Stimulated activated CD8-positive, alpha-beta memory T cell treated with anti-CD3 and anti-CD28 coated beads, Interleukin-7, amount 100 ng/mL, for 1 hour (primary cell): ENCODE measurements at places on chromosomes 2 and 18.

- no peak for DNase-seq
Measured at GRCh38 chr18:34283506-34283905, 58.8 kb upstream of the NOL4 start.

DNA sequence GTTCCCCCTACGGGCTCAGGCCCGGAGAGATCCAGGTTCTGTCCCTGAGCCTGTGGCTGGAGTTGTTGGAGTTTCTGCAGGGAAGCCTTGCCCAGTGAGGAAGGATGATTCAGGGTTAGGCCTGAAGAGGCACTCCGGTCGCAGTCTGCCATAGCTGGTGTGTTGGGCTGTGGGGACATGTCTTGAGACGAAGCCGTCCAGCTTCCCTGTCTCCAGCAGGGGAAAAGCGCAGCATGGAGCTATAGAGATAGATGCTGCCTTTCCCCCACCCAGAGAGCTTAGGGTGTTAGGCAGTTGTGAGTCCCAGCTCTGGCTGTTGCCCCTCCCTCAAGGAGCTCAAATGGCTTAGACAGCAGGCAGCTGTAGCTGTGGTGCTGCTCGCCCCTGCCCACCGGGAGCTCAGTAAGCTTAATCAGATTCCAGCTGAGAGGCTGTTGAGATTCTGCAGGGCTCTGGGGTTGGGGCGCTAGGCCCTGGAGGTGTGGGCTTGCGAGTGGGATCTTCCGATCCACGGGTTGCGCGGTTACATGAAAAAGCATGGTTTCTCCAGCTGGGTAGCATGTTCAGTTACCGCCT, 103.9 kb downstream of the PMAIP1 start:
- DNase-seq, result no peak

GRCh38 chr18:3328532-3328931, 66.6 kb downstream of the MYL12B start:
- no peak for DNase-seq

- DNase-seq, result no peak
Measured at GRCh38 chr2:166373951-166374350, 1.8 kb downstream of the SCN9A start.

DNA sequence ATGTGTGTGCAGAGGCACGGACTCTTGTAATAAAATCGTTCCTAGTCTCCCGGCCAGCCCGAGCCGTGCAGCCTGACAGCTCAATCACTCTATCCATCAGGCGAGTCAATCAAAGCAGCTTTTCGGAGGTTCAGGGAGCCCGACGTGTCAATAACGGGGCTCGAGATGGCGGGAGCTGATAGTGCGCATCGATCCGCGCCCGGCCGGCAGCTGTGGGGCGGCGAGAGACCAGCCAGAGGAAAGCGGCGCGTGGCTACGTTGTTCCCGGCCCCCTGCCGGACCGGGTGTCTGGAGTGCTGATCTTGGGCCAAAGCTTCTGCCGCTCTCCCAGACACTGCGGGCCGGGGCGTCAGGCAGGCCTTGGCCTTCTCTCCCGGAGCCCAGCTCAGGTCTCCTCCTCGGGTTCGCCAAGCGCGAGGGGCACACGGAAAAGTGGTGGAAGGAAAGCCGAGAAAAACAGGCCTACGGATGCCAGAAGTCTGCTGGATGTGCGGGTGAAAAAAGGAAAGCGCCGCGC, 2.4 kb downstream of the EN1 start:
- no peak for DNase-seq

DNA sequence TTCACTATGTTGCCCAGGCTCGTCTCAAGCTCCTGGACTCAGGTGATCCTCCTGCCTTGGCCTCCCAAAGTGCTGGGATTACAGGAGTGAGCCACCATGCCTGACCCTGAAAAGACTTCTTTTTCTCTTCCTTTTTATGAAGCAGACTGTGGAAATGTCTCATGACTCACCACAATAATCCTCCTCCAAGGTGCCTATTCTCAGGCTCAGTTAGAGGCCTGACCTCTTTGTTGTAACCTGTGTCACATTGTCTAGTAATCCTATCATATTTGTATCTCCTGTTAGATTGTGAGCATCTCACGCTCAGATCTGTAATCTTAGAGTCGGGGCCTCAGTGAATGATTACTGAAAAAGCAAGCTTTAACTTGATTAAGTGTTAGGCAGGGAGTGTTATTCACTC, 18.3 kb upstream of the TAF4B start:
- no peak for DNase-seq

GRCh38 chr2:105375001-105375561, 23.8 kb downstream of the FHL2 start:
- no peak for DNase-seq

- no peak for DNase-seq
Measured at GRCh38 chr2:183253441-183254130, 129.3 kb downstream of the NUP35 start.

DNA sequence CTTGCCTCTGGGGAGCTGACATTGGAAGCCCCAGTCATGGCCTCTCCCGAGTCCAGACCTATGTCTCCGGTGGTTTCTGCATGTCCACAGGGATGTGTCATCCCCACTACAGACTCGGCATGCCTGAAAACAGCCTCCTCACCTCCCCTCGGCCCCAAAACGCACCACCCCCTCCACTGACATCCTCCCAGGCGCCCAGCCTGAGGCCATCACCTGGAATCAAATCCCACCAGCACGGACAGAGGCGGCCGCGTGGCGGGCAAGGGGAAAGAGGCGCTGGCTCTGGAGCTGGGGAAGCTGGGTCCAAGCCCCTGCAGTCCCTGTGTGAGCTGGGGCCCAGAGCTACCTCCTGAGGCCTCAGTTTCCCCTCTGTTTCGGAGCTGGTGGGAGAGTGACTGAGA, 69.9 kb upstream of the SMAD7 start:
- no peak for DNase-seq

DNA sequence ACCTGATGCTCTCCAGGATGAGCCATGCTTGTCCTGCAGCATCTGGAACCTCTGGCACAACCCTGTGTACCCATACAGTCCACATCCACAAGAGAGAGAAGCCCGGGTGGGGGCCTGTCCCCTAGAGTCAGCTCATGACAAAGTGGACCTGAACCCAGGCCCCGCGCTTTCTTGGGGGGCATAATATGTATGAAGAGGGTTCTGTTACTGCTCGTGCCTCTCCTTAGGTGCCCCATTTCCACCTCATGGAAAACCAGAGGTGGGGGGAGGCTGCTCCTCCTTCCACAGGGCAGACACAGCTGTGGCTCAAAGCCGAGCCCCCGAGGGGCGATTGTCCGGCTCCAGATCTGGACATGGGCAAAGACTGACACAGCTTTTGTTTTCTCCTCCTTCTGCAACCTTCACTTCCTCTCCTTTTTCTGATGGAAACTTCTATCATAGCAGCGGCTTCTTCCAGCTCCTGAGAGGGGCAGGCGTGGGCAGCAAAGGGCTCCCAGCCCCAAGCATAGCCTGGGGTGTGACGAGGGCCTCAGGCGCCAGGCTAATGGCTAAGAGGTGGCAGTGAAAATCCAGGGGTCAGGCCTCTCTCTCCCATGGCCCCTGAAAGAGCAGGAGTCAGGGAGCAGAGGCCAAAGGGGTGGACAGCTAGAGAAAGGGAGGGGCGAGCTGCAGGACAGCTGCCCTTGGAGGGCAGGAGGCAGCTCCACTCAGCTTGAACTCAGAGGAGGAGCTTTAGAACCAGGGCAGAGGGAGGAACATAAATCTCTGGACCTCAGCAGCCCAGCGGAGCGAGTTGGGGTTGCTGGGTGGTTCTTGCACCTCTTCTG, 155.5 kb downstream of the ZFP36L2 start:
- DNase-seq, result no peak

DNA sequence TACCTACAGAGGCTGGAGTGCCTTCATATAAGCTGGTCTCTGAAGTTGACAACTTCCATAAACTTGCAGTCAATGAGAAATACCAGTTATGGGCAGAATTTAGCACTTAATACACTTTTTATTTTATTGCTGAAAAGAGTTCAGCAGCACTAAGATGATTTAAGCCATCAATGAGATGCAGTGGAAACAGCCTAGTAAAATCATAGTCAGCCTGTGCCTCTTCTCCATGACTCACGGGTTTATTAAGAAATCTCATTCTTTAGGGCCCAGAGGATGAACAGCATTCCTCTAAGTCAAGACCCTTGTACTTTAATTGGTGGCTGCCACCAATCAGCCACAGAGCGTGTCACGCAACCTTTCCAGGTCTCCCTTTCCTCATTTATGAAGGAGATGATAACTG, 1357.9 kb upstream of the CELF4 start:
- DNase-seq, result no peak

DNA sequence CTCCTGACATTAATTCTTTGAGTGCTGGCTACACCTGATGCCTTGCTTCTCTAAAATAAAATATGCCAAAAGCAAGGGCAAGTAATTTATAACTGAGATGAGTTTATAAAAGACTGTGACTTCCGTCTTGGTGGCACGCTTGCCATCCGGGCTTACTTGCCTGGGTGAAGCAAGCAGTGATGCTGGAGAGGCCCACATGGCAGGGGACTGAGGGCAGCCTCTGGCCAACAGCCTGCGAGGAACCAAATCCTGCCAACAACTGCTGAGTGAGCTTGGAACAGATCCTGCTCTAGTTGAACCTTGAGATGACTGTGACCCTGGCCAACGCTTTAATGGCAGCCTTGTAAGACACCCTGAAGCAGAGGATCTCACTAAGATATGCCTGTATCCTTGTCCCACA, 96.1 kb upstream of the CAPN13 start:
- DNase-seq, result no peak

GRCh38 chr2:177535958-177536504, 143.5 kb downstream of the AGPS start:
- no peak for DNase-seq

DNA sequence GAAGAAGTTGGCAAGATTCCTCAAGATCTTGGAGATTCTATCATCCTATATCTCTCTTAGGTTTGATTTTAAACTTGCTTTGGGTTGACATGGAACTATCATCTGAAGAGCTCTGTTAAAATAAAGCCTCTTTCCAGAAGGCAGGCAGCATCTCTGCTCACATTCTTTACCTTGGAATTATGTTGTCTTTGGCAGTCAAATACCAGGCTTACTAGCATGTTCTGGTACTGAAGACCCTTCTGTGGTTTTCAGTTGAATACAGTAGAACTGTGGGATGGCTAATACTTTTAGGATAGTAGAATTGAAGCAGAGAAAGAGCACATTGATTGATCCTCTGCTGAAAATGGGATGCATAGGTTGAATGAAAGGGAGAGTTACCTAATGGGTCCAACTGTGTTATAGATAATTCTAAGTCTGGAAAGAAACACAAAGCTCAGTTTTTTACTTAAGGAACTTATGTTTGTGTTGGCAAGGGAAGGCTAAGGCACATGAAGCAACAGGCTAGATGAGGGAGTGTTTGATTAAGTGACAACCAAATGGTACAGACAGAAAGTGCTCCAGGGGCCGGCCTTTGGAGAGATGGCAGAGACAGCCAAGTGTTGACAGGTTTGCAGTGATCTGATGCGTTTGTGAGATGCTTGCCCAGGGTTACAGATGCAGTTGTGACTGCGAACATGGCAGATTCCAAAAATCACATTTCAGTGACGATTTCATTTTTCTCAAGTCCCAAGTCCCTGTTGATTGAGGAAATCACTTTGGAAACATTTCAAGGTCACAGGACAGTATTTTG, 397.9 kb downstream of the MEIS1 start:
- no peak for DNase-seq

DNA sequence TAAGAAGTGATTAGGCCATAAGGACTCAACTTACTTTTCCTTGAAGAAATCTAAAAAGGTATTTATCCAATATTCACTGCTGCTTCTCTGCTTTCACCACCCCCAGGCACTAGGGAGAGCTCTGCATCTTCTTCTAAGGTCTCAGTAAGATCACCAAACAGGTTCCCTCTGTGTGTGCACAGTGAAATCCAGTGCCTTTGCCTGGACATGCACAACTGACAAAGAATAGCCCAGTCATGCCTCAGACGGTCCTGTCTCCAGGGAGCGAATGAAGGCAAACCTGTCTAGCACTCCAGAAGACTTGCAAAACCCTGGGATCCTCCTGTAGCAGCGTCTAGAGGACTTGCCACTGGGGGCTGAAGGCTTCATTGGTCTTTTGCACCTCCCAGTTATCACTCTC, 344.5 kb upstream of the LRATD1 start:
- DNase-seq, result no peak

DNA sequence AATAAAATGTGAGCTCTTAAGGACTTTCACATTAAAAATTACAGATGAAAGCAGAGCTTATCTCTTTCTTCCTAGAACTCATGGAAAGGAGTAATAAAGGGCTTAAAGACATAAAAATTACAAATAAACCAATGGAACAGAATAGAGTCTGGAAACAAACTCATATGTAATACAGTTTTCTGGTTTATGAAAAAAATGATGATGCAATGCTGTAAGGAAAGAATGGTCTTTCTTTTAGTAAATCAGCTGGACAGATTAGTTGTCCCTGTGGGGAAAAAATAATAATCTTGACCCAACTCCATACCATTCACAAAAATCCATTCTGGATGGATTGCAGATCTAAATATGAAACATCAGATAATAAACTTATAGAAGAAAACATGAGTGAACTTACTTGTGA, 54.2 kb downstream of the TMEM185B start:
- no peak for DNase-seq

DNA sequence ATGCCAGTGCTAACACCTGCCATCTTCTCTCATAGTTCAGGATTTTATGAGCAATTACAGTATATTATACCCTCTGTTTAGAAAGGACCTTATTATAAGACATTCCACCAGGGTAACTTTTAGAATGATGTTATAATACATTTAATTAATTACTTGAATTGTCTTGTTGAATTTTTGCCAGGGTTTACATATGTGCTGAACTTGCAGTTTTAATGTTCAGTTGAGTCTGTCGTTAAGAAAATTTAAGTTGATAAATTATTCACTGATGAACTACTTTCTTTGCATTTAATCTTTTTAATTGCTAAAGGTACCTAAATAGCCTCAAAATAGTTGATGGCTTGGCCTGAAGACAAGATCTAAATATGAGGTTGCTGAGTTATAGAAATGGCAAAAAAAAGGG, 68.1 kb downstream of the SCN2A start:
- DNase-seq, result no peak

DNA sequence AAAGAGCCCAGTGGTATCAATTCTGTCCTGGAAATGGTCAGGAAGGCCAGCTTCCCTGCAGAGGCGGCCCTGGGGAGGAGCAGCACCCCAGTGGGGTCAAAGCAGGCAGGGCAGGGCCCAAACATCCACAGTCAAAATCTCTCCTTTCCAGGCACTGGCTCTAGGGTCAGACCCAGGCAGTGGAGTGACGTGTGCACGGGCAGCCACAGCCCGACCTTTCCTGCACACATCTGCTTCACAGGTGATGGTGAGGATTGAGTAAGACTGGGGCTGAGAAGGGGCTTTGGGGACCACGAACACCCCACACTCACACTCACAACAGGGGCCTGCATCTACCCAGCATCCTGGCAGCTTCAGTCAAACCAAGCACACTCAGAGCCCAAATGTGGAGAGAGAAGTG, 97.8 kb upstream of the GLI2 start:
- DNase-seq, result no peak

DNA sequence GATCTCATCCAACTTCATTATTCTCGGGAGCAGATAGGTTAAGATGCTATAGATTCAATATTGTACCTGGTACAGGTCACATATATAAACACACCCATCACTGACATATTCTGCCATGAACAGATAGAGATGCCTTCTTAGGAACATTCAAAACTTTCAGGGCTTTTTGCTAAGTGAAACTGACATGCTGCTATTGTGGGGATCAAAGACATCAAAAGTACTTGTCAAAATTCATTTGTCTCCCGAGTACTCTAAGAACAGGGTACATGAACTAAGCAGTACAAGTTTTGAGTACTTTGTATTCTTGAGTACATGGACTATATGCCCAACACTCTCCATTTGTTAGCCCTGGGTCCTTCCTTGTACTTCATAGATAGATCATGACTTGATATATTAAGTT, 173.5 kb downstream of the FSHR start:
- no peak for DNase-seq

GRCh38 chr18:78754311-78755043, 225.1 kb upstream of the SALL3 start:
- no peak for DNase-seq
